Nephron progenitor cell (in vitro differentiated cells): ENCODE measurements at places on chromosomes 2 and 18.
A peak's percentile ranks its signal among the peaks of the same experiment; 100 is the strongest.

GRCh38 chr18:39845631-39846030 is 2109.4 kb upstream of the PIK3C3 start:
- no peak for DNase-seq

- DNase-seq = no peak
Observed at GRCh38 chr18:79628416-79629248, 51.0 kb upstream of the CTDP1 start.

DNA sequence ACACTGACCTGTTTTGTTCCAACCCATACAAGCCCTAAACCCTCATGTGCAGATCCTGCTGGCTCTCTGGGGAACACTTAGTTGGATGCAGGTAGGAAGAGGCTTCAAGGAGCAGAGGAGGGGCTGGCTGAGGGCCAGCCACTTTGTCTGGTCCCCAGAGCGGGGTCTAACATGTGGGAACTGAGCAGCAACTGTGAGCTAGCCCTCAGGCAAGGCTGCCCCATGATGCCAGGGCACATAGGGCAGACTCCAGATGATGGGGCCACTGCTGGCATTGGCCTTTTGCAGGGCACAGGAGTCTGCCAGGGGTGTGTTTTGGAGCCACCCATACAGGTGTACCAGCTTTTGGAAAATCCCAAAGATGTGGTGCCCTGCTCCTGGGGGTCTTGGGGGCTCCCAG is 67.7 kb downstream of the HPCAL1 start:
- DNase-seq = no peak

DNA sequence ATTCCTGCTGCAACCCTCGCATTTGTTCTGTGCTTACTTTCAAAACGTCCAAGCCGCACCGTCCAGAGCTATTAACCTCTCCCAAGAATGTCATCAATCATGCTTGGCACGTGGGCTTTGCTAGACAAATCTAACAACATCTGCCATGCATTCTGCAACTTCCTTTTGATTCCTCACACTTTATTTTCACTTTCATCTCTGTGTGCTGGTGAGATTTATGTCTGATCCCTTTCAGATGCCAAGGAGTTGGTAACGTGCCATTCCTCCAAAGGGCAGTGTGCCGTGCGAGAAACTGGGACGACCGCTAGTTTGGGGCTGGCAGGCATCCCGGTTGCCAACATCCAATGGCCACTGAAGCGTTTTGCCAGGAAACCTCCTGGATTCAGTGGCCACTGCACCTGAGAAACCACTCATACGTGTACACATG is 230.0 kb upstream of the PARD3B start:
- DNase-seq = peak; percentile 22

- no peak for DNase-seq
Observed at GRCh38 chr2:201962774-201963562, 70.7 kb upstream of the FZD7 start.

- no peak for DNase-seq
Observed at GRCh38 chr2:195649629-195650190, 7.3 kb upstream of the SLC39A10 start.

DNA sequence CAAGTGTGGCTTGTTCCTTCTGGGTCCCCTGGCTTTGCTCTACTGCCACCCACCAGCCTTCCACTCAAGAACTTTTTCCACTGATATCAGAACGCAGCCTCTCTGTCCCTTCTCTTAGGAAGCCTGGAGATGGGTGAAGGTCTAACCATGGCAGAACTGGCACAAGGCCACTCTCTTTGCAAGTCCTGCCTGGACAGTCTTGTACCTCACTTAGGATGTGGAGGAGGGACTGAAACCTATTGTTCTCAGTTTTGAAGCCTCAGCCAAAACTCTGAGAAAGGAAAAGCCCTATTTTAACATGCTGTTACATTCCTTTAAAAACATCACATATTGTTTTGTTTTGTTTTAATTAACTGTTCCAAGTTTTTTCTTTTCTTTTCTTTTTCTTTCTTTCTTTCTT is 58.9 kb upstream of the NCOA1 start:
- no peak for DNase-seq

DNA sequence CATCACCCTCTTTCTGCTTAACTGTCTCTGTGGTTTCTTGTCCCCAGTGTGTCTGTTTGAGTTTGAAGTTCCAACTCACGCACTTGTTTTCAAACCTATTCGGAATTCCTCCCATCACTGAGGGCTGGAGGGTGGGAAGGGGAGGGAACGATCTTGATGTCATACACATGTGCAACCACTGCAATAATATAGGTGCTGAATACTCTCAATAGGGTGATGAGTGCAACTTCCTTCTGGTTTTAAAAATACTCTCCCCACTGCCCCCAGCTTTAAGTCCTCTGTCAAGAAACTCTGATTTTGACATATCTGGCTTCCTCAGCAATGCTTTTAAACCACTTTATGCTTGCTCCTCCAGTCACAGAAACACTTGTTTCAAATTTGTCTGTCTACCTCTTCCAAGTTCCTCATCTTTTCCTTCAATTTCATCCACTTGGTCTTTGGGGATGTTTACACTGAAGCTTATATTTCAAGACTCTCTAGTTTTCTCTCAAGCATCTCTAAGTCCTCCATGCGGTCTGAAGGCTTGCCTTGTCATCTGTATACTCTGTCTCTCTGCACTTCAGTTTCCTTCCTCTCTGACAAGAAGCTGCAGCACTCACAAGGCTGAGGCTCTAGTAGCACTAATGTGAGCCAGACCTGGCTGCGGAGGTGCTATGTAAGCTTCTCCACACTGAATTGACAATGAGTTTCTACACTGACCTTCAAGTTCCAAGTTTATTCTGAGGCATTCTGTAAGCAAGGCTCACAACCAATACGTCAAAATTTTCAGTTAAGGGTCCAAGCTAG is 422.3 kb downstream of the ZEB2 start:
- DNase-seq = no peak

GRCh38 chr2:226216575-226216974 is 583.0 kb downstream of the IRS1 start:
- DNase-seq = no peak
